Fibroblast of skin of right biceps (primary cell): ENCODE measurements at places on chromosomes 2 and 18.

DNA sequence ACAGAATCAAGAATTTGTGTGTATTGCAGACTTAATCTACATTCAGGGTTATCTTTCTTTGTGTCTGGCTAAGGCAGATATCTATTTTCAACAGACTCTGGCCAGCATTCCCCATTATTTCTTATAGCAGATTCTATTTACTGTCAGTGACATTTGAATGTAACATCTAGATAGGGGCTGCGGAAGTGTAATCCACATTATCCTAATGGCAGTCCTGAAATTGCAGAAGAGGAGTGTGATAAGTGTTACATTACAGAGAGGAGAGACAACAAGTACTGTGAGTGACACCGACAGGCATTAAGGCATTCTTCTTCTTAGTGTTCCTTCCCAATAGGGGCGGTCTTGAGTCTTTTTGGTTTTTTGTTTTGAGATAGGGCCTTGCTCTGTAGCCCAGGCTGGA, 598.2 kb upstream of the NXPH2 start:
- DNase-seq, result no peak

GRCh38 chr2:27954771-27955383, 64.3 kb downstream of the BABAM2 start:
- DNase-seq, result peak; percentile 99

DNA sequence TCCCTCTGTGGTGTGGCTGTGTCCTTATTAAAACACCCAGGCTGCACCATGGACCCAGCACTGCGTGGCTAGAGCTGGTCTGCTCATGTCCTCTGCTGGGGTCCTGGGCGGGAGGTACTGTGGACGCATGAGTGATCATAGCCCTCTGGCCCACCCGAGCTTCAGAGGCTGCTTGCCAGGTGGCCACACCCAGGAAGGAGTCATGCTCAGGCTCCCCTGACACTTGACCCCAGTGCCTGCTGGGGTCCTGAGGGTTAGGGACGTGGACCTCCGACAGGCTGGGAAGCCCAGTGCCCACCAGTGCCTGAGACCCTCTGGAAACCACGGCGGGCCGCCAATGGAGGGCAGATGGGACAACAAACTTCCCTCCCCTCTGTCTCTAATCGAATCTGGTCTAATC, 66.3 kb upstream of the HS6ST1 start:
- DNase-seq, result no peak

- no peak for DNase-seq
Observed at GRCh38 chr2:133794114-133794513, 225.9 kb upstream of the NCKAP5 start.

DNA sequence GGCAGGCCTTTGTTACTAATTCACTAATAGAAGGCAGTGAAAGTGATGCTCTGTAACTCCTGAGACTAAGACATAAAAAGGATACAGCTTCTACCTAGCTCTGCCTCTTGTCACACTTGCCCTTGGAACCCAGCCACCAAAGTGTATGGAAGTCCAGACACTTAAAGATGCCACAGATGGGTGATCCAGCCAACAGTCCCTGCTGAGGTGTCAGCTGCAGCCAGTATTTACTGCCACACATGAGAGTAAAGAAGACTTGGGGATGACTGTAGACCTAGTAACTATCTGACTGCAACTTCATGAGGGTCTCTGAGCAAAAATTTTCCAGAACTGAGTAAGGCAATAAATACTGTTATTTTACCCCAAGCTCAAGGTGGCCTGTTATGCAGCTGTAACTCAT, 8.8 kb downstream of the IMMT start:
- DNase-seq, result no peak

DNA sequence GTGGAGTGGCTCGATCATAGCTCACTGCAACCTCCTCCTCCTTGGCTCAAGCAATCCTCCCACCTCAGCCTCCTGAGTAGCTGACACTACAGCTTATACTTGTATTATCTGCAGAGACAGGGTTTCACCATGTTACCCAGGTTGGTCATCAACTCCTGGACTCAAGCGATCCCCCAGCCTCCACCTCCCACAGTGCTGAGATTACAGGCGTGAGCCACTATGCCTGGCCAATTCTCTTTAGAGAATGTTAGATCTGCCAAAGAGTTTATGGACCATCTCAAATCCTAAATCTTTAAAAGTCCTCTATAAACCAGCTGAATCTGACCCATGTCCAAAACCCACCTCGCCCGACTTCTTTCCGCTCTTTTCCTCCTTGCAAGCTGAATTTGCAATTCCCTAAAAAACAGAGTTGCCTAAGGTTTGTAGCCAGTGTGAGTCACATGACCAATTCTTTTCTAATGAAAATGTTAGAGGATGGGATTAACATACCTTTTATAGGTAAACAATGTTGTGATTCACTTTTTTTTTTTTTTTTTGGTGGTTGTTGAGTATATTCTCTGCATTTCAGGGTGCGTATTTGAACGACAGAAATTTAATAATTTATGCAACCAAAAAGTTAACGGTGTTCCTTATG, 2.4 kb upstream of the PMAIP1 start:
- DNase-seq, result no peak

DNA sequence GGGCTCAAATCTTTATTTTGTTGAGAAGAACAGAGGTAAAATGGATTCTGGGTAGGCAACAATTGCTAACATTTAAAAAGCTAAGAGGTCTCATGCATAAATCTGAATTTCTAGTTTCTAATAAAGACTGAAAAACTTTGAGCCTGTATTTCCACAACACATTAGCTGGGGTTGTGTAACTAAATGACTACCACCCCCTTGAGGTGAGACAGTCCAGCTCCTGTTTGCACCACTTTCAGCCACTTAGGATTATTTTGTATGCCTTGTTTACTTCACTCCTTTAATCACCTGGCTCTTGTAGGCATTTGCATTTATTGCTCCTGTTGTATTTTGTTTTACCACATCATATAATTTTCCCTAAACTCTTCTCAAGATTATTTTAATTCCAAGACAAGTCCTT, 376.6 kb downstream of the PTH2R start:
- no peak for DNase-seq

DNA sequence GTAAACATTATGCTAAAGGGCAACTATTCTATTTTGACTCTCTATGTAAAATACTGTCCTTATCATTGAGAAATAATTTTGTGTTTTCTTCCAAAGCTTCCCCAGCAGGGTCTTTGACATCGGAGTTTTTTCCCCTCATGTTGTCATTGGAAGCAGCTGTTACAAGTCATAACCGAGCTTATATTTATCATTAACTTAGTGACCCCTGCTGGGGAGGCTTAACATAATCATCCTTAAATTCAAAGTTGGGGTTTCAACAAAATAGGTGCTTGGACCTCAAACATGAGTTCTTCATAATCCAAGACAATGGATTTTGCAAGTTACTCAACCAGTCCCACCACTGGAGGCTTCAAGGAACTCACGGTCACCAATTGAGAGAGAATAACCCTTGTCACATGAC, 330.9 kb downstream of the DCC start:
- peak; percentile 34 for DNase-seq

GRCh38 chr18:62105376-62105775, 81.5 kb downstream of the PIGN start:
- DNase-seq, result peak; percentile 64

DNA sequence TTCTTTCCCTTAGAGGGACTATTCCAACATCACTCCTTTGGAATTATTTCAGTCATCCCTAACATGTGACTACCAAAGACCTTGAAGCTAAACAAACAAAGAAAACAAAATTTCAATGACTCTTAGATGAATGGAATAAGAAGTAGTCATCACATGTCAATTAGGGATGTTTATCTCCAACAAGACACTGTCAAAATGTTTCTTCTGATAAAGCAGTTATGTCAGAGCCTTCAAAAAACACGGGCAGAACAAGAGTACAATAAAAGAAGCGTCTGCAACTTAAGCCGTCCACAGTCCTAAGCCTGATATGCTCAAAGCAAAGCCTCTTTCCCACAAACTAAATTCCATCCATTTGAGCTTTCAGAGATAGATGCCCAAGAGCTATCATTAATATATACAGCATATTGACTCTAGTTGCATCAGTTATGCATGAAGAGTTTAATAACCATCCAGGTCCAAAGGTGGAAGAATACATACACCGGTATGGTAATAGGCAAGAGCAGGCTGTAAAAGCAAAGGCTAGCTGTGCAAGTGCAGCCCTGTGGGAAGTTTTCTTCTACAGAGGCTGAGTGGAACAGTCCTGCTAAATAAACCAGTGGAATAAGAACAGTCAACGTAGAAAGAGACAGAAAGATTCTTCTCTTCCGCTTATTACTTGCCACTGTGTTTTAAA, 98.1 kb downstream of the ICA1L start:
- DNase-seq, result no peak

DNA sequence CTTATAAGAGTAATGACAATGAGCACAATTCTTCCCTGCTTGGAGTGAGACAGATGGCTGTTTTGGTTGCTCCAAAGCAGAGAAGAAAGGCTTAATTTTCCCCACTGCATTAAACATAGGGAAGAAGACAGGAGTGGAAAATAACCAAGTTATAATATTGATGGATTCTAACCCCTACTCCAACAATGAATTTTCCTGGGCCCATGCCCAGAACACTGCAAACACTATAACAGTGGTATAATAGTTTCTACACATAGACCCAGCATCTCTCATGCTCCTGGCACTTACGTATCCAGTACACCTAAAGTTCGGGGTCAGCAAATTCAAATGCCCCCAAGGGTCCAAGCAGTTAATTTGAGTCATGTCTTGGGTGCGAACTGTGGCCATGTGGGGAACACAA, 613.4 kb downstream of the PLCL1 start:
- DNase-seq, result no peak

- DNase-seq, result no peak
Observed at GRCh38 chr2:15881120-15881433, 59.3 kb upstream of the MYCN start.

- no peak for DNase-seq
Observed at GRCh38 chr2:176612036-176612435, 342.8 kb downstream of the MTX2 start.

DNA sequence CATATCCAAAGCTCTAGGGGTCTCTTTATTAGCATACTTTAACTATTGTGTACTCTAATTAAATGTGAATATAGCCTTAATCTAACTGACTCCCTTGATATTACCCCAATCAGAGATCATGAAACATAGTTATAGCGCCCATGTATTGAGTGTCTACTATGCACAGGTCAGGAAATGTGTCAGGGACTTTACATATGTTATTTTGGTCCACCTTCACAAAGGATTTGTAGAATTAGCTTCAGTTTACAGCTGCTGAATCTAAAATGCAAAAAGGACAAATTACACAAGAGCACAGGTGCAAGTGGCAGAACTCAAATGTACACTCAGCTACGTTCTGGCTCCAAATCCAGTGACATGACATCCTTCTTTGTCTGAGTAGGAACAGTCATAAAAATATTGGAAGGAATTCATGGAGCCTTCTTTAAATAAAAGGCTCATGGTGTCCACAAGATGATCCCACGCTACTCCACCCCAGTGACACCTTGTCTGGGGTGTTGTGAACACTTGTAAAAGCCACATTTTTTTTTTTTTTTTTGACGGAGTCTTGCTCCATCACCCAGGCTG, 38.7 kb upstream of the ATL2 start:
- no peak for DNase-seq

- no peak for DNase-seq
Observed at GRCh38 chr18:57683470-57683869, 61.8 kb upstream of the NARS1 start.
